Left renal cortex interstitium (tissue), 4 donors: ENCODE measurements at places on chromosomes 7 and 10.

DNA sequence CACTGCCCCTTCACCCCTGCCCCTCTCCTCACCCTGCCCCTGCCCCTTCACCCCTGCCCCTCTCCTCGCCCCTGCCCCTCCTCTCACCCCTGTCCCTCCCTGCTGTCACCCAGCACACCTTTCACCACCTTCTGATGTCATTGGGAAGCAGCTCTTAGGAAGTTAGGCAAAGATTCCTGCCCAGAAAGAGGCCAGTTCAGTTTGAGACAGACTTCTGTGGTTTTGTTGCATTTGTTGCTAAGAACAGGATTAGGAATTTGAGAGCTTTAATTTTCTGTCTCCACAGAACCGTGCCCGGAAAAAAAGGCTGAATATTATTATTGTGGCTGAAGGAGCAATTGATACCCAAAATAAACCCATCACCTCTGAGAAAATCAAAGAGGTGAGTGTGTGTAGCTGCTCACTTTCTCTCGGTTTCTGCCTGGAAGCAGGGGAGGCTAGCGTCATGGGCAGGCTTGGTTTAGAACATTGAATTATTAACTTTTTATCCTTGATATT lies 39.6 kb downstream of the PFKP start:
- DNase-seq: no peak

DNA sequence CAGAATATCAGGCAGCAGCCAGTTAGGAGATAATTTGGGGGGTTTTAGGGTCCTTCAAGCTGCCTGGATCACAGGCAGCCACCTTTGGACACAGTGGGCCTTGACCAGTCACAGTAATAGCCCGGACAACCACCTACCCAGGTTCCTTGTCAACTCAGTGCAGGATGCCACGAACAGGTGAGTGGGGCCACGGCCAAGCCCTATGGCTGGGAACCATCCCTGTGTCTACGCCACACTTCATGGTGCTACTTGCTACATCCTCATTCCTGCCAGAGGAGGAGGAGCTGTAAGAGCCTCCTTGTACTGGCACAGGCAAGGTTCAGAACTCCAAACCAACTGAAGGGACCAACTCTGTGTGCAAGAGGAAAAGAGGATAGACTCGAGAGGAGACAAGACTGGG lies 19.9 kb downstream of the ITPRIP start:
- DNase-seq: no peak

- no peak for DNase-seq
Observed at GRCh38 chr10:122877264-122877663, 2.1 kb downstream of the FAM24B start.

- DNase-seq: no peak
Observed at GRCh38 chr10:103776878-103777591, 78.3 kb downstream of the SH3PXD2A start.

GRCh38 chr10:26486990-26487850 lies 49.1 kb downstream of the APBB1IP start:
- DNase-seq: no peak

- DNase-seq: no peak
Observed at GRCh38 chr10:88156341-88156740, 292.9 kb downstream of the PTEN start.

DNA sequence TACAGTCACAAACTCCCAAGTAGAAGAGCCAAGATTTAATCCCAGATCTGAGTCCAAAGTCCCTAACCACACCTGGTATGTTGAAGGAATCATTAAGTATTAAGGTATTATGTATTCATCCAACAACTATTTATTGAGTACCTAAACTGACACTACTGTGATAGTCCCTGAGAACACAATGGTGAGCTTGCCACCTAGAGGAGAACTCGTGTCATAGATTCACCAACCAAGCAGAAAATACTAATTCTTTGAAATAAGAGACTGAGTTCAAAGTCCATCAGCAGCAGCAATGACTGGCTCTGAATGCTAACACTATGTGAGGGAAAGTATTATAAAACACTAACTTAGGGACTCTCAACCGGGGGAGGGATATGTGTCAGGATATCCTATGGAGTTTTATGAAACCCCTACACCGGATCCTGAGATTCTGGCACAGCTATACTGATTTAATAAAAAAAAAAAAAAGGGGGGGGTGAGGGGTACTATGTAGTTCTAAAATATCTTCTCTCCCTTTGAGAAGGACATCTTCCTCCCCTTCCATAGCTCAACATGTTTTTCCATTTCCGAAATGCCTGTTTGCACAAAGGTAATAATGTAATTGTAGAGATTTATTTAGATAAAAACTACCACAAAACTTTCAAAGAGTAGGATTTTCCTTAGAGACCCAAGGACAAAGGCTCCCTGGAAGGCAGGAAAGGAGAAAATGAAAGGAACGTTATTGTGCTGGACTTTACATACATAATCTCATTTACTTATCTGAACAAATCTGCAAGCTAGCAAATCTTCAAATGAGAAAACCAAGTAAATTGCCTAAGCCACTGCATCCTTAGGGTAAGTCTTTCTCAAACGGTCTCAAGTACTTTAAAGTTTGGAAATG lies 1.6 kb downstream of the NCOA4 start:
- no peak for DNase-seq
